Astrocyte of the spinal cord (primary cell): ENCODE measurements at places on chromosomes 3 and 15.

- DNase-seq = no peak
Measured at GRCh38 chr3:34646911-34647460, 848.6 kb downstream of the PDCD6IP start.

DNA sequence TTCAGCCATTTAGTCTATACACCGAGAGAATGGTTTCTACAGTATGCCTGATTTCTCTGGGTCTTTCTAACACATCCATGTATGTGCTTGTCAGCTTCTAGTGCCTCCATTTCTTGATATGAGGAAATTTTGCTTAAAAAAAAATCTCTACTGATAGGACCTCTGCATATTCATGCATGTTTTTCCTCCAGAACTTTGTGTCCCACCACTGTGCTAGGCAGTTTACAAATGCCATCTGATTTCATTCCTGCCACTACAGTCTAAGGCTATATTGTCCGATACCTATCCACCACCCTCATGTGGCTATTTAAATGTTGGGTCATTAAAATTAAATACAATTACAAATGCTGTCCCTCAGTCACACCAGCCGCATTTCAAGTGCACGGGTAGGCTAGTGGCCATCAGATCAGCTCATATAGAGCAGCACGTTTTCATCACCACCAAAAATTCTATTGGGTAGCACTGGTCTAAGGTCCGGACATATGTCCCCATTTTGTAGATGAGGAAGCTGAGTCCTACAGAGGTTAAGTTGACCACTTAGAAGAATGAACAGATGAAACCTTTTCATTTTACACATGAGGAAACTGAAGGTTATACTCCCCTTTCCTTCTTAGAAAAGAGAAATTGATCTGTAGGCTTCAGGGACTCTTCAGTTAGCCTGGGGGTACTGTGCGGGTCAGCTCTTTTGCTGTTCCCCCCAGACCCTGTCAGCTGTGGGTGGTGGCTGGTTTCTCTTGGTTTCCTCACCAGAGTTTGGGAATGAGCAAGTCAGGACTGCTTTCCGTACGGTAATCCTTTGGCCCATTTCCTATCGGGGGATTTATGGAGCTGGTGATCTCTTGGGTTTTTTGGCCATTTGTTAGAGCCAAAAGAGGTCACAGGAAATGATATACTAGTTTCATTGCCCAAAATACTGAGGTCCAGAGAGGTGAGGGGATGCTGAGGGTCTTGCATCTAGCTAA lies 56.5 kb downstream of the SMAD3 start:
- no peak for DNase-seq

GRCh38 chr15:50295966-50296365 lies 30.4 kb upstream of the HDC start:
- no peak for DNase-seq

DNA sequence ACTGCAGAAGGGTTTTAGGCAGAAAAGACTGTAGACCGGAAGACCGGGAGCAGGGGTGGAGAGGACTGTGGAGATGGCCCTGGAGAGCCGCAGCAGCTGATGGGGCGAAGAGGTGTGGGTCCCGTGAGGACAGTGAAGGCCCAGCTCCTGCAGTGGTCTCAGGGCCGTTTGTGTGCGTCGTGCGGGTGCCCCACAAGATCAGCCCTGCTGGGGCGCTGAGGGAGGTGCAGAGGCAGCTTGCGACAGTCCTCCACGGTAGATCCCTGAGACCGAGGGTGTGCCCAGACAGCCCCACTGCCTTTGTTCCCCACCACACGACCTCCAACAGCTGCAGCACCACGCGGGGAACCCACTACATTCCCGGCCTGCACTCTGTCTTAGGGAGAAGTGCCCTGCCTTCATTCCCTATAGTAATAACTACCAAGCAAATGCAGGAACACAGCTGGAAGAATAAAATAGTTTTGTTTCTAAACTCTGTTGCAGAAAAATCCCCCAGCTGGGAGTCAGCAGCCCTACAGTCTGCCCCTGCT lies 19.0 kb upstream of the CRABP1 start:
- DNase-seq = no peak

DNA sequence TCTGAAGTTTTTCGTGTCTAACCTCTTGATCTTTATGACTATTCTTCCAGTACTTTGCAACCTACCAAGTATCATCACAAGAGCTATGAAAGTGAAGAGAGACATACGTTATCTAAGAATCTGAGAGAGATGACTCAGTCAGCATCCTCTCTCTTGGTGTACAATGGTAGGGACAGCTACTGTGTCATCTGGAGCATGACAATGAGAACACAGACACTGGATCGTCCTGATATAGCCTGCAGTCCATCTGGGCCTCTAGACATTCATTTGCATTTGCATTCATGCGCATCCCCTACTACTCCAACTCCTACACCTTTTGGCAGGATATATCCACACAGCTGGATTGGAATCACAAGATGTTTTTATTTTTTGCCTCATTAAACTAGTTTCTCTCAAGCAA lies 115.2 kb downstream of the PEX5L start:
- no peak for DNase-seq

- no peak for DNase-seq
Measured at GRCh38 chr3:43034200-43034599, 55.1 kb downstream of the GASK1A start.

- DNase-seq = peak; percentile 39
Measured at GRCh38 chr3:57130571-57131209, 34.5 kb downstream of the IL17RD start.

- DNase-seq = peak; percentile 65
Measured at GRCh38 chr3:136473716-136474326, 223.7 kb downstream of the PCCB start.

DNA sequence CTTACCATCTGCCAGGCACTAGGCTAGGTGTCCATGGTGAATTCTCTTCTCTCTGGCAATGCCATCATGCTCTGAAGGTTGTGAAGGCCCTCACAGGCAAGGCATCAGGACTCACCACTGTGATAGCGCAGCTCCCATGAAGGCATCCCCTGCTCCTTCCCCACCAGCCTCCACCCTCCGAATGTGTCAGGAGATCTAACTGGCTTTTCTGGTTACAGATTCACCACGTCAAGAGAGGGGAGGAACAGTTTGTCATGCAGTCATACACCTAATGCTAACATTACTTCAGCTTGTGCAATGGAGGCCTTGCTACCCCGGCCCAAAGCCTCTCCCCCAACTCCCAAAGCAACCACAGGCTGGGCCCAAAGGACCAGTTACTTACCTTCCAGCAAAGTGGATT lies 8.9 kb upstream of the CMTM8 start:
- DNase-seq = no peak

- DNase-seq = no peak
Measured at GRCh38 chr3:33900809-33901505, 102.5 kb downstream of the PDCD6IP start.

DNA sequence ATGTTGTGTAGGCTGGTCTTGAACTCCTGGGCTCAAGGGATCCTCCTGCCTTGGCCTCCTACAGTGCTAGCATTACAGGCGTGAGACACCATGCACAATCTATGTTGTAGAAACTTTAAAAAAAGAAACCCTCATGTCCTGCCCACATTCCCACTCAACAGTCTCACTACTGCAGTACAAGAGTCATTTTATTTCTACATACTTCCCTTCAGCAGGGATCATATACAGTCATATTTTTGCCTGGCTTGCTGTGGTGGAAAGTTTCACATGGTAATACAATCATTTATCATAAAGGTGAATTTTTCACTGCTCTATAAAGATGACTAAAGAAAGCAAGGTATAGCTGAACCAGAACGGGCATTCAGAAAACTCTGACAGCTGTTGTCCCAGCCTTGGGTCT lies 53.8 kb upstream of the PIK3CB start:
- no peak for DNase-seq

DNA sequence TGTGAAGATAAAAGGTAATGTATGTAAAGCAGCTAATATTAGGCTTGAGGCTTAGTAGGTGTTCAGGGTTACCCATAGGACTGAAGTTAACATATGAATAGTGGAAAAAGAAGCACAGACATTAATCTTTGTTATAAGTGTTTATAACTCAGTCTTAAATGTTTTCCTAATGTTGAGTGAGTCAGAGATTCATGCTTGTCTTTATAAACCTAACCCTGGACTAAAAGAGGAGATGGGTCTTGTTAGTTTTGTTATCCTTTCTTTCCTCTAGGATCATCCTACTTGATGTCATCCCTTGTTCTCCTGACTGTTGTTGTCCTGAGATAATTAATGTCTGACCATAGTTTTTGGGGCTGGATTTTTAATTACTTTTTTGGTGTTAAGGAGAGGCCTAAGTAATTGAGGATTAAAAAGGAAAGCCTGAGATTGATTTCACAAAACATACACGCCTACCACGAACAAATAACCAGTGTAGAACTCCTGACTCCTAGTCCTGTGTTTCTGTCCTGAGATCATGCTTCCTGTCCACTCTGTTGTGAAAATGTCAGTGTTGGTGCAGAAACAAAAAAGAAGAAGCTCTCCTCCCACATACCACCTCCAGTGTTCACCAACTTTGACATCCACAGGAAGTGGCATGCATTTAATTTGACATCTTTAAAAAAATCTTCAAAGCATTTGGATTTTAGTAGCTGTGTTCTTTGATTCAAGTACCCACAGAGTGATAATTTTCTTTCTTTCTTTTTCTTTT lies 8.4 kb downstream of the MITF start:
- DNase-seq = no peak

DNA sequence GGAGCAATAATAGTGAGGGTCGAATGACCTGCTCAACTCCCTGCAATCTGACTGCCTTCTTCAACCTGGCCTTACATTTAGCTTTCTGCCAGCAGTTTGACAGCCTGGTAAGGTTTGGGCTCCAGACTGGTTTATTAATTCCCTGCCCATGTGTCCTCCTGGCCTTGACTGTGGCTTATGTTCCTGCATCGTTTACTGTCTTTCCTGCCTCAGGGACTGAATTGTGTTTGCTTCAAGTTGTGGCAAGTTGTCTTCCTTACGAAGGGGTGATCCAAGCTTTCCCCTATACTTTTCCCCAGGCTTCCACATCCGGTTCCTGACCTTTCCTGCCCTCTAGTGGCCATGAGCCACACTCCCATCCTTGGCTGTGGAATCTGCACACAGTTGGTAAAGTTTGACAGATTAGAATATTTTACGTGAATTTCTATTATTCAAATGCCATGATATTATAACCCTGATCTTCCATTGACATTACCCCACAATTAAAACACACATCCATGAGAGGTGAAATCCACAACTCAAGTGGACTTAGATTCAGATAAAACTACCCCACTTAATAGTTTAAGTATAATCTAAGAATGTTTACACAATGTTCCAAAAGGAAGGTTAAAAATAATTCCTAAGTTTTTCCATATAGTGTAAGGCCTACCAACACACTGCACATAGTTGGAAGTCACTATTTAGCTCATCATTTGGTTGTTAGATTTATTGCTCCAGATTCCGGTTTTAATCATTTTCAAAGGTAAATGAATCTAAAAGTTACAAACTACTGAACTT lies 95.7 kb downstream of the NEDD4 start:
- peak; percentile 52 for DNase-seq

GRCh38 chr15:74787251-74788041 lies 5.6 kb downstream of the CSK start:
- DNase-seq = peak; percentile 80
